ENCODE measurements at places on chromosomes 6 and 20.

DNA sequence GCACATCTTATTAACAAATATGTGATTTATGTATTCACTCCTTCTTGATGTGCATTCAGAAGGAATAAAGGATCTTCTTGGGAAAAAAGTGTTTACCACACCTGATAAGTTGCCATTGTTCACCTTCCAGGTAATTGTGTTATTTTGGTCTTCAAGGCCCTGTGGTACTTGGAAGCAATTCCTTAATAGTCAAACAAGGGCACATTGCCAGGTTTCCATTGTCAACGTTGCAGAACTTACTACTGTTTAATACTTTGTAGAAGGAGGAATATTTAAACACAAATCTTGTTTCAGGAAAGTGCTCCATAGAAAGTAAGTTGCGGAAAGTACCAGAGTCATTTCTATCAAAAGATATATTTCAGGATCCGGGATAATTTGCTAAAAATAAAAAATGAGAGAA lies 129.5 kb upstream of the SGK1 start:
- DNase-seq = no peak

- DNase-seq = no peak
Measured at GRCh38 chr6:15763837-15764236, 101.0 kb upstream of the DTNBP1 start.

- no peak for DNase-seq
Measured at GRCh38 chr6:34383161-34383631, 9.3 kb downstream of the NUDT3 start.

DNA sequence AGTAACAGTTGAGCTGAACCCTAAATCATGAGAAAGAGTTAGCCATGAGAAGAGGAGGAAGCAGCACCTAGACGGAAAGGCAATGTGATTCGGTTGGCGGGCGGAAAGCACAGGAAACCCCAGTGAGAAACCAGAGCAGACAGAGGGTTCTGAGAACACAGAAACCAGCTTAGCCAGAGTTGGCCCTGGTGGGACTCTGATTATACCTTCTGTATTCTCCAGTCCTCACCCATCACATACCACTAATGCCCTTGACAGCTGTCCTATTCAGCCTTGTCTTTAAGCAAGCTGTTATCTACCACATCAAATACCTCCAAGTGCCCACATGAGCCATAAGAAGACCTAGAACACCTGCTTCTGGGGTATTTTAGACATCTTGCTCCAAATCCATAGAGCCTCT lies 58.9 kb upstream of the LRRC1 start:
- no peak for DNase-seq

DNA sequence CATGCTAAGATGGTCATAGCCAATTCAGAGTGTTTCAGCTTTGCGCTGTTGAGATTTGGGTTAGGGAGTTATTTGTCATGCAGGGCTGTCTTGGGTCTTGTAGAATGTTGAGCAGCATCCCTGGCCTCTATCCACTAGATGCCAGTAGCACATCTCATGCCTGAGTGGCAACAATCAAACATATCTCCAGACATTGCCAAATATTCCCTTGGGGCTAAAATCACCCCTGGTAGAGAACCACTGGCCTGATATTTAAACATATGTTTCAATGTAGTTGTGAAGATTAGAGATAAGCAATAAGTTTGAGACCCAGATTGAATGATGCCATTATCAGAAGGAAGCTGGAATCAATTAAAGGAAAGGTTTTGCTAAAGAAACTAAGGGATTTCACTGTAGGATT lies 463.3 kb downstream of the DOK5 start:
- no peak for DNase-seq

- DNase-seq = no peak
Measured at GRCh38 chr6:98124171-98124570, 710.2 kb upstream of the POU3F2 start.

- DNase-seq = no peak
Measured at GRCh38 chr6:85401186-85402021, 48.5 kb upstream of the NT5E start.

- peak; percentile 18 for DNase-seq
Measured at GRCh38 chr6:36350681-36351571, 14.2 kb upstream of the BNIP5 start.

- no peak for DNase-seq
Measured at GRCh38 chr6:31836047-31836473, 8.5 kb downstream of the HSPA1B start.

DNA sequence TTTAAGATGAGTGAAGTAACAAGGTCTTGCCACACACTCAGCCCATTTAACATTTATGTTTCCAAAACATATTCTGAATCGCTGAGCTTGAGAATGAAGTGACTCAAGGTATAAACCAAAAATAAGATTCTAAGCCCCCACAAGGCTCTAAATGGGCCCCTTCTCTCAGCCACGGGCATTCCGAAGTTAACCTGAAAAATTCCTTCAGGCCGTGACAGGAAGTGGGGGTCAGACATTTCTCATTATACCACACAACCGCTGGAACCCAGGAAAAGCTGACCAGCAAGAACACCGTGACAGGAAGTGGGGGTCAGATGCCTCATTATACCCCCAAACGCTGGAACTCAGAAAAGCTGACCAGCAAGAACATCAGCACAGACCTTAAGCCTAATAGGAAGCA lies 247.9 kb downstream of the ERMARD start:
- DNase-seq = no peak

DNA sequence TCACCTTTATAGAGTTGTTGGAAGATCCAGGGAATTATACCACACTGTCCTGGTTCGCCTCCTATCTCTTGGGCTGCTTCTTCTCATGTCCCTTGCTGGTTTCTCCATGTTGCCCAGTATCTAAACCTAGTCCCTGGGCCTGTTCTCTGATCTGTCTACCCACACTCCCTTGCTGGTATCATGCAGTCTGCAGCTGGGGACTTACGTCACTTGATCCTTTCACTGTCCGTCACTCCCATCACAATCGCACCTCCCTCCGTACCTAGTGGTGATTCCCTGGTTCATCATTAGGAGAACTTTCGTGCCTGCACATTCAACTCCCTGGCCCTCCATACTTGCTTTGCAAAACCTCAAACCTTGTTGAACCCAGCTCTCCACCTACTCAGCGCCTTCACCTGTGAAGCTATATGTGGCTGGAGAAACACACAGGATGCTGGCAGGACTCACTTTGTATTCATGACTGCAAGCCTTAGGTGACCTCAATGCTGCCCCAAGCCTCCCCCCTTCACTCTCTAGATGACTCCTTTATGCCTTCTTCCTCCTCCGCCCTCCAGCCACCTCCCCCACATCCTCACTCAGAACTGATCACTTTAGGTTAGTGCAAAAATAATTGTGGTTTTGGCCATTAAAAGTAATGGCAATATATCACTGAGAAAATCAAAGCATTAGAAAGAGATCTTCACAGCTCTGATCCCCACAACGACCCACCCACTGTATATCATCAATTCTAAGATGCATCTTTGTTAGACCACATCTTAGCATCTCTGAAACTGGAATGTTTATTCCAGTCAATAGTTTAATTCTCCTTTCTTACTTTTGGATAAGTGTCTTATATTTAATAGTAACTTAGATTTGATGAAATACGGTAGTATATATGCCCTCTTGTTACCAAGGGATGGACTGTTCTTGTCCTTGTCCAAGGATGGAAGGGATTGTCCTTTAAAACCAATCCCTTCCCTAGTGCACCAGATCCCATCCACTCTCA lies 26.4 kb downstream of the GDAP1L1 start:
- DNase-seq = no peak

DNA sequence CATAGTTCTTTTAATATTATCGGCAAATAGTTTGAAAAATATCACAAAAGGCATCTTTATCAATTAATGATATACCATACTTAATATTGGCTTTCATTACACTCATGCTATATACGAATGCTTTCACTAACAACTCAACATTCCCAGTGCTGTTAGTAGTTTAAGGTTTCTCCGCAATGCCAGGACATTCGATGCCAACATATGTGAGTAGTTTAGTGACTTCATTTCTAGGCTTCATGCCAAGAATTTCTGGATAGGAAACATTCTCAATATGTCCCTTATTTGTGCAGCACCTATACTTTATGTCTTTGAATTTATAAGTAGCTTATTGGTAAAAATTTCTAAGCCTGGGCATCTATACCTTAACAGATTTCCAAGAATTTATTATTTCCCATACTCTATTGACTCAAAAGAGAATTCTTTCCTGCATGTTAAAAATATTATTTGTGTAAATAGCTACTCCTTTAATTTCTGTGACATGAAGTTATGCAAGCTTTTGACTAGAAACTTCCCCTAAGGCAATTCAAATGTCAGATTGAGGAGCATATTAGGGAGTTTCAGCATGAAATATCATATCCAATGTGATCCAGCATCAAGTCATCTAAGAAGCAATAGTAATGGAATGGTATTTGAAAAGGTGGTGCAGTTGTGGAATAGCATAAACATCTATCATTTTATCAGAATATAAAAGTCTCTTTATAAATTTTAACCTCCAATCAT lies 236.0 kb upstream of the STXBP5 start:
- no peak for DNase-seq

DNA sequence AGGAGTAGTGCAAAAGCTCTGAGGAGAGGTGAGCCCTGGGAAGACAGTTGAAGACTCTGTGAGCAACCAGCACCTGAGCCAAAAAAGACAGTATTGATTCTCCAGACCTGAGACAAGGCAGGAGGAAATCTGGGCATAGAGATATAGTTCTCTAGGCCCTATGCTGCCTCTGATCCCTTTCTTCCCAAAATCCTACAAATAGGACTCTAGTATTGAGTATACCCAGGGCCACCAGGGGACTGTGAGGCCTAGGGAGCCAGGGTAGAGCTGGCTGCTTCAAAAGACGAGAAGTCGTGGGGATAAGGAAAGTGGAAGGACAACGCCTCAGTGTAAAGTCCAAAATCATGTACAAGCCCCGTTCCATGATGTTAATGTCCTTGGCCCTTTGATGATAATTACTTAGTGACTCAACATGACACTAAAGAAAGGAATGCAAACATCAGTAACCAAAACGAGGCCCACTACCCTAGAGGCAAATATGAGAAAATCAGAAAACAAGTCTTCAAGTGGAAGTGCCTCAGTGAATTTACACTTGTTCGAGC lies 197.3 kb upstream of the PROKR2 start:
- DNase-seq = no peak

GRCh38 chr6:147274776-147275175 lies 70.6 kb downstream of the STXBP5 start:
- no peak for DNase-seq
